Spleen (tissue), 13 donors: ENCODE measurements at places on chromosomes 11 and 22. TPM values are rescaled to one million over a fixed set of nuclear protein-coding genes. Genes with fewer than 3 reads are reported as not detected.

- peaks cover 55% of the 10 kb centered on the region for H3K36me3 ChIP-seq
- no peak overlapping the region for H3K27ac ChIP-seq
- no peak for DNase-seq
Measured at GRCh38 chr11:487571-488021, 19.4 kb downstream of the RNH1 start.

DNA sequence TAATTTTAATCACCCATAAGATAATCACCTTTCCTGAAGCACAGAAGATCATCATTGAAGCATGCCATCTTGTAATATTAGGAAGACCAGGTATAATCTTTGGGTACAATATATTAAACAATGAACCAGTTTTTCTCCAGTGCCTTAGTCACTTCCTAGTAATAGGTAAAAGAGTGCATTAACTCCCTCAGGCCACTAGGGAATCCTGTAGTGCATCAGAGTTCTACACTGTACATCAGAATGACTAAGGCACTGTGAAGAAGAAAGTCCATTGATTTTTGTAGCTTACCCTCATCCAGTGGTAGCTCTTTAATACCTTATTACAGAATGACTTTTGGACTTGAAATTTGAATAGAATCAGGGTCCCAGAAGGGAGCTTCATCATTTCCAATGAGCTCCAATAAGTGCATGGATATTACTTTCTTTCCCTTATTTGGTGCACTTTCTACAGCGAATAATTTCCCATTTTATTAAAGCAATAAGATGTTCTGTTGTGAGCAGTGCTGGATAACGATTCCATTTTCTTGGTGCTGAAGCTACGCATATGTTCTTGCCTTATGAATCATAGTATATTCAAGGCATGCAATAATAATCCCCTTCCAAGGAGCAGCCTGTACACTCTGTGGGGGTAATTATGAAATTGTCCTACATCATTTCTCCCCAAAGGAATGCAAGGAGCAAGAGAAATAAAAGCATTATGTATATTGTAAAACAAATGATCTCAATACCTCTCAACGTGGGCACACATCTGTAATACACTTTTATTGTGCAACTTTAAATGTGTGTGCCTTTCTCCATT lies 4.7 kb downstream of the C11orf87 start:
- no peak overlapping the region for H3K27ac ChIP-seq
- DNase-seq = no peak
- H3K27me3 ChIP-seq = peaks cover 38% of the 10 kb centered on the region
- no peaks in the 10 kb centered on the region for H3K36me3 ChIP-seq
- no peak overlapping the region for H3K4me3 ChIP-seq

- peaks cover 62% of the 10 kb centered on the region for H3K4me1 ChIP-seq
- peaks cover 23% of the 10 kb centered on the region for H3K36me3 ChIP-seq
- no peak overlapping the region for H3K4me3 ChIP-seq
- peak; percentile 37 for DNase-seq
- no peaks in the 10 kb centered on the region for H3K27me3 ChIP-seq
Measured at GRCh38 chr11:1303973-1304372, 5.5 kb downstream of the TOLLIP start.

DNA sequence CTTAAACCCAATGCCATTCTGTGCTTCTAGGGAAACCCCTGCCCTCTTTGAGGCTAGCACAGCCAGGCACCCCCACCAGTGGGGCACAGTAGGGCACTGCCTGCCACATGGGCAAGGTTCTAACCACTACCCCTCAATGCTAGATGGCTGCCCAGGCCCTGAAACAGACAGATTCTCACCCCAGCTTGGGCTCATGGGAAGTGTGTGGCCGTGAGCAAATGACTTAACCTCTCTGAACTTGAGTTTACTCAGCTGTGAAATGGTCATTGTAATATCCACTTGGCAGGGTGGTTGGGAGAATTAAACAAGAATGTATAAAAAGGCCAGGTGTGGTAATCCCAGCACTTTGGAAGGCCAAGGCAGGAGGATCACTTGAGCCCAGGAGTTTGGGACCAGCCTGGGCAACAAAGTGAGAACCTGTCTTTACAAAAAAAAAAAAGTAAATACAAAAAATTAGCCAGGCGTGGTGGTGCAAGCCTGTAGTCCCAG lies 22.4 kb downstream of the C22orf23 start:
- DNase-seq = no peak
- H3K36me3 ChIP-seq = no peaks in the 10 kb centered on the region
- H3K27ac ChIP-seq = no peak overlapping the region
- peaks cover 22% of the 10 kb centered on the region for H3K4me1 ChIP-seq
- H3K4me3 ChIP-seq = no peak overlapping the region
- no peaks in the 10 kb centered on the region for H3K27me3 ChIP-seq

DNA sequence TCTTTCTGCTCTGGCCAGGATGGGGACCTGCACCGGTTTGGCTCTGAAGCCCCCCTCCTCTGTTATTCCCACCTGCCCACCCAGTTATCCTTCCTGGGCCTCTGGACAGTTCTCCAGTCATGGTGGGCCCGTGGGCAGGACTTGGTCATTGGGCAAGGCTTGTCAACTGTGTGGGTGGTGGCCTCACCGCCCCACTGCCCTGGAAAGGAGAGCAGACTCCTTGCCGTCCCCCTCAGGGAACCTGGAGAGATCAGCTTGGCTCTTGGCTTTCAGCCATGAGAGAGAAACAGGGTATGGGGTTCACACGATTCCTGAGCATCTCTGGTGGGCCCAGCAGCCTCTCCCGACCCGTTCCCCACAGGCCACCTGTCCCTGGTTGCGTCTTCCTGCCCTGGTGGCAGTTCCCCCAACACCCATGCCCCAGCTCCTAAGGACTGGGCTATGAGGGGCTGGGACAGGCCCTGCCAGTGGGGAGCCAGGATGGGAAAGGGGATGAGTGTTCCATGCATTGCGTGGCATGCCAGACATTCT lies 92.3 kb downstream of the MORC2 start:
- no peaks in the 10 kb centered on the region for H3K36me3 ChIP-seq
- DNase-seq = peak; percentile 54
- no peak overlapping the region for H3K27ac ChIP-seq
- no peaks in the 10 kb centered on the region for H3K27me3 ChIP-seq

DNA sequence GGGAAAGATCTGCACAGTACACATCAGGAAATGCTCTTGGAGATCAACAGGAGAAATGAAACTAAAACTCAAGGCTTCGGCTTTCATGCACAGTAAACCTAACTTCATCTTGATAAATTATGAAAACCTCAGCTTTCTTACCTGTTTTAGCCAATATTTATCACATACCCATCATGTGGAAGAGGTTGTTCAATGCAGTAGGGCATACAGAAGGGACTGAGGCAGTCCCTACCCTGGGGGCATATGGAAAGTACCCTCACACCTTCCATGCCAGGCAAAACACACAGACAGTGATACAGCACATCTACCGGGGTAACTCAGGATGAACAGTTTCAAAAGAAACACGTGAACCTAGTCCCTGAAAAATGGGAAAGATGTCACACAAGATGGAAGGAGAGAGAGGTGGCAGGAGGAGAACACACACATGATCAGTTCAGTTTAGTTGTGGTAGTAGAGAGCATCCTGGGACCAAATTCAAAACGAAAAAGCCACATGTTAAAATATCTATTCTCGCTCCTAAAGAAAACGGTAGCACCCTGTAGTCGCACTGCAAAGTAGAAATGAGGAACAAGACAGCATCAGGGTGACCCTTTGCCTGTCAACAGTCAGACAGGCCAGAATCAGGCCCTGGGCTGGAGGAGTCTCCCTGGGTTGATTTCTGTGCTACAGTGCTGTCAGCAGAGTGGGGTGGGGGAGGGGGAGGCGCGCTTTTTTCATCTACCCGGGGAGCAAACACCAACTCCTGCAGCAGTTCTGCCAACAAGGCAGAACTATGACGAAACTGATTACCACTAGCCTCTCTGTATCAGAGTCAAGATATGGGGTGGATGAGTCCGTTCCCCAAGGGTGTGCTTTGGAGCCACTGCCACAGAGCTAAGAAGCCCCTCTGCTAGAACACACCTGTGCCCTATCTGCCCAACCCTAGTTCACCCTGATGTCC lies 1.3 kb downstream of the HIRA start:
- H3K4me1 ChIP-seq = peaks cover 86% of the 10 kb centered on the region
- peak overlapping the region; percentile 92 for H3K4me3 ChIP-seq
- H3K27ac ChIP-seq = peak overlapping the region; percentile 98
- no peaks in the 10 kb centered on the region for H3K27me3 ChIP-seq
- no peak for DNase-seq
- peaks cover 13% of the 10 kb centered on the region for H3K36me3 ChIP-seq

XNDC1N gene
- 15.8 TPM for total RNA-seq

PRDX5 gene
- 139 TPM for total RNA-seq
